Eye (tissue), 1 donor: ENCODE measurements at places on chromosomes 4 and X.

DNA sequence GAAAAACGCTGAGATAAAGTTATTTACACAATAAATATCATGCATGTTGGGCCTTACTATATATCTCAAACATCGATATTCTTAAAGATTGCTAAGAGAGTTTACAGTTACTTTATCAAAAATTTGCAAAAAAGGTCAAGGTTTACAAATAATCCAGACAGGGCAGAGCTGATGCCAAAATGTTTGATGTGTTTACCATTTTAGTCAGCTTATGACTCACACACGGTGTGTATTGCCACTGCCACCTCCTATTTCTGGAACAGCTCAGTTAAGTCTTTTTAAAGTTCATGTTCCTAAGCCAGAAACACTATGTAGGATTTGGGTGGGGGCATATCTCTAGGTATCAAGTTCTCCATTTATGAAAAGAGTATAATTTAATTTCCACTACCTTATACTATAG lies 580.6 kb downstream of the INPP4B start:
- DNase-seq = no peak

GRCh38 chrX:78378476-78379115 lies 51.2 kb upstream of the CYSLTR1 start:
- no peak for DNase-seq

GRCh38 chrX:2488621-2489285 lies 12.0 kb downstream of the DHRSX start:
- no peak for DNase-seq

- no peak for DNase-seq
Observed at GRCh38 chrX:137166591-137166990, 132.8 kb upstream of the GPR101 start.

DNA sequence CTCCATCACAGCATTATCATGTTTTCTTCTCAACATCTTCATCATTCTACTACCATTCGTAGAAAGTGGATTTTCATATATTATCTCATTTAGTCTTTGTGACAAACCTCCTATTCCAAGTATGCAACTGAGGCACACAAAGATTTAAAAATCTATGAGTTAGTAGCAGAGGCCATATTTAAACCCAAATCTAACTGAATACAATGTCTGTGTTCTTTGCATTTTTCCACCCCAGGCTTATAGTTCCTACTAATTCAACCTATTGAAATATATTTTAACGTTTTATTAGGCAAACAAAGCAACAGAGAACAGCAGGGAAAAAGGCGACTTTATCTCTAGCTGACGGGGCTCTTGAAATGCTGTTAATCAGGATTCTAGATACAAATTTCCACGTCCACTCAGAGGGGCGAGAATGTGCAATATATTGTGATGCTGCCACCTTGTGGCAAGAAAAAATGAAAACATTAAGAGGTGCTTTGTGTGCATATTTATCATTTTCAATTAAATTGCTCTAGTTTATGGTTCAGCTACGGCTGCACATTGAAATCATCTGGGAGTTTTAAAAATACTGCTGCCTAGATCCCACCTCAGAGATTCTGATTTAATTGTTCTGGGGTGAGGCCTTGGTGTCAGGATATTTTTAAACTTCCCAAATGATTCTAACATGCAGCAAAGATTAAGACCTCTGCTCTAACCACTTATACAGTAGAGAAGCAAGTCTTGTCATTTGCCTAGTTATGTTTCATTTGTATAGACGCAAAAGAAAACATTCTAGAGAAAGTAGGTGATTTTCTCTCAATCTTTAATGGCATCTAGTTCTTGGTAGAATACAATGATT lies 315.9 kb downstream of the MAPK10 start:
- peak; percentile 91 for DNase-seq

DNA sequence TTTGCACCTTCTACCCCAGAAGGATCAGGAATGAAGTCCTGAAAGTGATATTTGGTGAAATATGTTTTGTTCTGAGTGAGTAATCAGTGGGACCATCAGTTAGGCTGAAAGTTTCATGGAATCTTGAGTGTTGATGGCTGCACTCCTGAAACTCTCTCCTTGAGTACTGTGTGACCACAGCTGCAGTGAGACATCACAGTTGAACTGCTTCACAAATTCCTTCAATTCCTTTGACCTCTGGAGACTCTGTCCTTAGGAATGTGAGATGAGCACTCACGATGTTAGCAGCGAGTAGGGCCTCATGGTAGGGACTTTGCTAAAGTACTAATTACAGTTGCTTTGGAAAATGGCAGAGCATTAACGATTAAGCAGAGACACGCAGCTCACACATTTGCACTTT lies 142.9 kb upstream of the SLC4A4 start:
- DNase-seq = peak; percentile 41

DNA sequence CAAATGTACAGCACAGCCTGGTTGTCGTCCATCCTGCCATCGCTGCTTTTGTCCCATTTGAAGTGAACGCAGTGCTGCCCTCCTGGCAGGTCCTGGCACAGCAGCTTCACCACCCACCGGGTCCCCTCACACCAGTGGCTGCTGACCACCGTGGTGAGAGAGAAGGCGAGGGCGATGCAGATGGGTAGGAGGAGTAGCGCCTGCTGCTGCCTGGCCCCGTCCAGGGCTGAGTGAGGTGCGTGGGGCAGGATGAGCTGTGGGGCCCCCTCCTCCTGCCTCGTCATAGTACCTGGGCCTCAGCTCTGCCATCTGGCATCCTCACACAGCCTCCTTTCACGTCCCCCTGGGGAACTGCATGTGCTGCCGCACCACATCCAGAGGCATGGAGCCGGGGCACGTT lies 1.8 kb downstream of the DCAF8L2 start:
- DNase-seq = no peak

GRCh38 chr4:35052546-35052945 lies 1191.8 kb downstream of the ARAP2 start:
- no peak for DNase-seq

GRCh38 chr4:157572284-157572683 lies 351.8 kb downstream of the GRIA2 start:
- DNase-seq = no peak

DNA sequence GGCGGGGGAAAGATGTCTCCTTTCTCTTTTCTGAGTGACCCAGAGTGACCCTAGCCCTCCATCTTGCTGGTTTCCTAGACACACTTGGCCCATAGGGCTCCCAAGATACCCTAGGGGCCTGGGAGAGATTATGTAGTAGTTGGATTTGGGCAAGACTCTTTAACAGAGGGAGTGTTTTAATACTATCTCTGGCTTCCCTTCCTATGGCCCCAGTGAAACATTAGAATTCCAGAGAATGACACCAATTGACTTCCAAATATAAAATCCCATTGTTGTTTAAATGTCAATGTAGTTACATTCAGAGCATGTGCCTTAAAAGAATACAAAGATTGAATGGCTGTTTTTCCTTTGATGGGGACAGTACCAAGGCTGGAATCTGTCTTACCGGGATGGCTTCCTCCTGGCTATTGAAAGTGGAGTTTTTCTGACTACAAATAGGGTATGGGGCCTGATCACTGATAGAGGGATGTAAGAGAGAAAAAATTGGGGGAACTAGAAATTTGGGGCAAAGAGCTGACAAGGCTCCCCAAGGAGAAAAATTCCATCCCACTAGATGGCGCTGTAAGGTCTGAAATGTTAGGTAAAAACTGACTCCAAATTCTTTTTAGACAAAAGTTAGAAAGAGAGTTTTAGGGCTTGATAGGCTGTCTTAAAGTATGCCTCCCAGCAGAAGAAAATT lies 10.7 kb downstream of the TENT5D start:
- DNase-seq = no peak

GRCh38 chr4:1596393-1596792 lies 87.7 kb downstream of the FAM53A start:
- DNase-seq = no peak

DNA sequence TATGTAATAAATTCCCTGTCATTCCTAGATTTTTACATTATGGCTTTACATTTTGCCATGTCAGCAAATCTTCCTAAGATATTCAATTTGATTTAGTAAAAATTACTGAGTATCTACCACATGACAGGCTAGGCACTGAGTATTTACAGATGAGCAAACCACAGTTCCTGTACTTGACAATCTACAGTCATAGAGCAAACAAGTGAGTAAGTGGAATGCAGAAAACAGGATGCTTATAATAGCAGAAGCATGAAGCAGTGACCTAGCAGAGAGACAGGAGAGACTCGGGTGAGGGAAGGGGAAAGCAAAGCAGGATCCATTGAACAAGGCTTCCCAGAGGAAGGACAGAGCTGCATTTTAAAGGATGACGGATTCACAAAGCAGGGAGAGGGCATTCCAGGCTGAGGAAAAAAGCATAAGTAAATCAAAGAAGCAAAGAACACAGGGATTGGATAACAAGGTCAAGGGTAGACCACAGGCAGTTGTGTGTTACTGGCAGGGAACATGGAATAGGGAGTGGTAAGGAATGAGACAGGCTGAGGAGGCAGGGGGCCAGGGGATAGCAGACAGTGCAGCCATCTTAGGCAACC lies 124.7 kb upstream of the C1QTNF7 start:
- peak; percentile 42 for DNase-seq

GRCh38 chrX:17380221-17380620 lies 5.2 kb downstream of the NHS start:
- DNase-seq = no peak

GRCh38 chr4:47372561-47372960 lies 90.9 kb downstream of the COMMD8 start:
- DNase-seq = no peak

DNA sequence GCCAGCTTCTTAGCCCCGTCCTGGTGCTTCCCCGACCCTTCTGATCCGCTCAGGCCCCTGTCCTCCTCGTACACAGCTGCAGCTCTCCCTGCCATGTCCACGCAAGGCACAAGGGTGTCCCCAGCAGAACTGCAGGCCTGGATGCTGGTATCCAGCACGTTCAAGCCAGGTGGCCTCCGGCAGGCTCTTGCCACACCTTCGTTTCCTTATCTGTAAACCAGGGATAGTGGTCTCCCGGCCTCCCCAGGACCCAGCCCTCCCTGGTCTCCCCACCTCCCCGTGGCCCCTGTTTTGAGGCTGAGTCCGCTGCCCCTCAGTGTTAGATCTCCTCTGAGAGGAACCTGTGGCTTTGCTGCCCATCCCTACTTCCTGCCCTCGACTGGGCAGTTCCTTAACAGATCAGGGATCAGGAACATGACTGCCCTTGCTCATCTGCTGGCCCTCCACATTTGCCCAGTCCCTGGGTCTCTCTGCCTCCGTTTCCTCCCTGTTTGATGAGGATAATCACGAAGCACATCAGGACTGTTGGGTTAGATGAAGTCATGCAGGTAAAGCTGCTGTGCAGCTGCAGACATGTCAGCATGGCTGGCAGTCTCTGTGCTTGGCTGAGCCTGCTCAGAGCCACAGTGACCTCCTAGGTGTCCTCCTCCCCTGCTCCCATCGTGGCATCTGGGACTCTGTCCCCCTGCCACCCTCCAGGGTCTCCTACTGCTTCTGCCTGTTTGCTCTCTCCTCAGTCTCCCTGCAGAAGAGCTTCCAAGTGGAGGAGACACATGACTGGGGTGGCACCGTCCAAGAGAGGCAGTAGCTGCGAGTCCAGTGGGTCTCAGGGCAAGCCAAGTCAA lies 32.9 kb downstream of the PIGG start:
- no peak for DNase-seq

DNA sequence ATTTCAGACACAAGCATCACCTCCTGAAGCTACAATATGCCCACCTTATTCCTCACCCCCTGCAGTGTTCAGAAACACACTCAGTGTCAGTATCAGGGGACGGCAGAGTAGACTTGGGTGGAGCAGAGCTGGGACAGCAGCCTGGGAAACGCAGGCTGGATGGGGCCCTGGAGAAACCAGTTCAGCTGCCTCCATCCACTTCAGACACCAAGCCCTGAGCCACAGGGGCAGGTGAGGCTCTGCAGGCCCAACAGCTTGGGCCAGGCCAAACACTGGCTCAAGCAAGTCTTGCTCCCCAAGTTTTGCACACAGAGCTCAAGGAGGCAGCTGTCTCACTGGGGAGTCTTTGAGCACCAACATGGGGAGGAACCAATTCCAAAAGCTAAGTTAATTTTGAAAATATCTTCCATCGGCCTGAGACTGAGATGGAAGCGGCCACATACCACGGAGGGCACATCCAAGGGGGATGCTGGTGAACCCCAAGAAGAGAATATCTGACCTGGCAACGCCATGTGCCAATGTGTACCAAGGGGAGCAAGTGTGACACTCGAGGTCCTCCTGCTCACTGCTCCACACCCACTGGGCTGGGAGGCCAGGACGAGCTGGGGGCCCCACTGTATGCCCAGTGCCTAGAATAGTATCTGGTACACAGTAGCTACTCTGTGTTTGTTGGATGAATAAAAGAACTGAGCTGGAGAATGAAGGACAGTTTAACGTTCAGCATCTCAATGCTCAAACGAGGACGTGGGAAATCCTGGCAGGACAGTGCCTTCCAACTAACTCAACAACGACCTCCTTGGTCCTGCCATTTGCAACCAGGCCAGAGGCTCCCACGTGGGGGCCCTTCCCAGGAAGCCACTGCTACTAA lies 45.6 kb downstream of the PPP2R2C start:
- DNase-seq = no peak
